CD4-positive, alpha-beta T cell treated with Interleukin-2 at 100 ng/mL for 4 hours (primary cell): ENCODE measurements at places on chromosomes 3 and 15.

DNA sequence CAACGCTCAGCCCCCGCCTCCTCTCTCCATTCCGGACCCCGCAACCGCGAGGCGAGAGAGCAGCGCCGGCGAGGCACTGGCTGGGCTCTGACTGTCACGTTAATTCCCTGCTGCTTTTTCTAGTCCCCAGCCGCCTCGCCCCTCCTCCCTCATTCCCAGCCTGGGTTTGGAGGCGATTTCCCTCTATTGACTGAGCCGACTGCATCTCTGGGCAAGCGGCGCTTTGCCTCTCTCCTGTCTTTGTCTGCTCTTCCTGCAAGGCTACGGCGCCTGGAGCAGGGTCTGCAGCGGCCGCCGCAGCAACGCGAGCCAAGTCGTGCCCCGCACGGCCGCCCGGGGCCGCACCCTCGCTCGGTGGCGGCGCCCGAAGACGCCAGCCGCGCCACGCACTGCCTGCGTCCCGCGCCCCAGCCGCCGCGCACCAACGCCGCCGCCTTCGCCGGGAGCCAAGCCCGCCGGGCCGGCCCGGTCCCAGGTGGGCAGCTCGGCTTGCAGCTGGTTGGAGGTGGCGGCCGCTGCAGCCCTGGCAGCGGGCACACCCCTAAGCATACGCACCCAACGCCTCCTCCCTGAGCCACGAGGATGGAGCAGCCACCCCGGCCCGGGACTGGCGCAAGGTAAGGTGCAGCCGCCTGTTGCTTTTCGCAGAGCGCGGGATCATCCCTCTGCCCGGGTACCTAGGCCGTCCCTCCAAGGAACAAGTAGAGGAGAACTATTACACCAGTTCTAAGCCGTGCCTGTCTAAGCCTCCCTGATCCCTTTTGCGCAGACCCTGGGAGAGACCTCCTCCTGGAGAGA is at the start of gene LRRC3B:
TSS of gene LRRC3B (plus strand) at position 152 of the 798 bp plus-strand sequence. CDS start 86,901 bp downstream, outside the sequence.
- no peak for DNase-seq

- no peak for DNase-seq
These were observed 129.6 kb downstream of the ADAMTS17 start for GRCh38 chr15:100211855-100212850.

DNA sequence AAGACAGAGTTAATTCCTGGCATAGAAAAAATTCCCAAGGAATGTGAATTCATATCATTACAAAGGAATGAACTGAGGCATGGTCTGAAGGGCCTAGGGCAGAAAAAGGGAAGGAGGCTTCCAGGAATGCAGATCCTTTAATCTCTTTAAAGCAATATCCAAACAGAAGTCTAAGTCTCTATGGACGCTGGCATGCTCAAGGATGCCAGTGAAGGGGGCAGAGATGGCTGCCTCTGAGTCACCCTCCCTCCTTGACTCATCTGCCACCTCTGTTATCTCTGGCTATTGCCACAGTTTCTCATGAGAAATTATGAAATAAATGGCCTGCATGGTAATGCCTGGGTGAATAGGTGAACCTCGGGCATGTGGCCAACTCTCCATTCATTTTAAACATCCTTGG is 96.3 kb upstream of the BCL6 start:
- no peak for DNase-seq

GRCh38 chr3:146387566-146387965 is 81.8 kb downstream of the PLSCR2 start:
- no peak for DNase-seq

- no peak for DNase-seq
These were observed 94.6 kb downstream of the EEFSEC start for GRCh38 chr3:128247666-128248409.

GRCh38 chr3:52841211-52841980 is 6.6 kb upstream of the MUSTN1 start:
- no peak for DNase-seq

DNA sequence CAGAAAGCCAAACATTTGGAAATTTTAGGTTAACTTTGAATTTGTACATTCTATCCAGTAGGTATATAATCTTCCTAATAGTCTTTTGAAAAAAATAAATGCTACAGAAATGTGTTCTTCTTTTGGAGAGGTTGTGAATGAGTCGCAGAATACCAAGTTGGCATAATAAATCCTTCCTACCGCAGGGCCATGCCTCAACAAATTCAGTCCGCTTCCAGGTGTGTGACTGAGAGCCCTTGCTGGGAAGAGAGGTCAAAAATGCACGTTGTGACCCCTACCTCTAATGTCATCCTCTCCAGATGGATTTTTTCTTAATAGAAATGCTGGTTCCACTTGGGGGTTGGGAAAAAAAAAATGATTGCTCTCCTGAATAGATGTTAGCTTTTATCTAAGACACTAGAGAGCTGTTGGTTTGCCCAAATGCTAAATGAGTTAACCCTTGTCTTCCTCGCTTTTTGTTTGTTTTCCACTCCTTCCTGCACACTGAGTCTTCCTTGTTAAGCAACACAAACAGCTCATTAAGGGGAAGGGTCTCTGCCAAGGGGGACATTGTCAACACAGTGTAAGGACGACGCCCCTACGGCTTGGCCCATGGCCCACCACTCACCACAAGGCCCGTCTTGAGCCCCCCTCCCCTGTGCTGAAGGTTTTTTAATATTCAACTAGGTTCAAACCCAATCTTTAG is 33.9 kb downstream of the RLBP1 start:
- DNase-seq = no peak

- DNase-seq = no peak
These were observed 268.7 kb upstream of the THRB start for GRCh38 chr3:24763393-24763792.

DNA sequence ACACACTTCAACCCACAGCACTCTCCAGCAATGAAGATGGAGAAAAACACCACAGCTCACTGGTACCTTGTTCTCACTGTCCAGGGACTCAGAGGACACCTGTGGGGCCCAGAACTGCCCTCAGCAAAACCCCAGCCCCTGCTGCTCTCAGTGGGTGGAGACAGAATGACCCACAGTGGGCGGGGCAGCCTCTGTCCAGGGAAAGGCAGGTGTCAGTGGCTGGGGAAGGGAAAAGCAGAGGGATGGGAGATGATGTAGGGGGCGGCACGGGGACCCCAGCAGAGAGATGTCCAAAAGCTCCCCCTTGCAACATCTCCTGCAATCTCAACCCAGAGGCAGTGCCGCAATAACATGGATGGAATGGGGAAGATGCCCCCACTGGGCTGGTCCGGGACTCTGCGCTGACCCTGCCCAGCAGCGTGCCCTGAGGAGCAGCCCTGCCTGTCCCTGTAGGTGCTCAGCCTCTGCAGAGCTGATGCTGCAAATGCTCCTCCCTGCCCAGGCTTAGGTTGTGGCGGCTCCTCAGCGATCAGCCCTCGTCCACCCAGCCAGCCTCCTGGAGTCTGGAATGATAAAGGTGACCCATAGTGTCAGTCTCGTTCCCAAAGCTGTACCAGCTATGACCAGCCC is 193.9 kb downstream of the XXYLT1 start:
- no peak for DNase-seq

- DNase-seq = no peak
These were observed 36.0 kb downstream of the TSPAN3 start for GRCh38 chr15:77034695-77035489.

DNA sequence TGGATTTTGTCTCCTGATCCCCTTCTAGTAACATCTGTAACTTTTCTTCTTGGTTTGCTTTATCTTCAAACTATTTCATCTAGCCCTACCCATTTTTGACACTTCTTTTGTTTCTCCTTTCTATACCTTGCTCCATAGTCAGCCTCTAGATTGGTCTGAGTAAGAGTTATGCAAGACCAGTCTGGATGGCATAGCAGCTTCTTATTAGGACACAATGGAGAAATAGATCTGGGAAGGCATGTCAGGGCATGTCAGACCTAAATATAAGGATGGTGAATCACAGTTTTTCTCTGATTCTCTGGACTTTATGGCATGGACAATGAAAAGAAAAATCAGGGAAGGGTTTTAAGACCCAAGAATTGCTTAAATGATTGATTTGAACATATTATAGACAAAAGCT is 452.5 kb downstream of the RAP2B start:
- DNase-seq = no peak

GRCh38 chr15:90735923-90736322 is 18.8 kb downstream of the BLM start:
- no peak for DNase-seq

DNA sequence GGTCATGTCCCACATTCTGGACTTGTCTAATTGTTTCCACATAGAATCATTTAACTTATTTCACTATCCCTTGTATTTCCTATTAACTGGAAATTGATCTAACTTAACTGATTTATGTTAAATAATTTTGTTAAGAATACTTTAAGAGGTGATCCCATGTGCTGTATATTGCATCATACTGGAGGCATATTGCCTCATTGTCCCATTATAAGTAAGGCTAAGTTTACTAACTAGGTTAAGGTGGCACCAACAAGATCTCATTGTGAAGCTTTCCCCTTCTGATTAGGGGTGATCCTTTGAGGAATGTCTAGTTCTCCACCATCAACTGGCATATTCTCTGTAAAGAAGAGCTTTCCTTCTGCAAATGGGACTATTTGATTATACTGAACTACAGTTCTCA is 24.4 kb downstream of the MAP1A start:
- no peak for DNase-seq

GRCh38 chr3:59056706-59057105 is 6.9 kb upstream of the CFAP20DC start:
- no peak for DNase-seq
